KG1 (cell line): ENCODE measurements at places on chromosomes 4 and X.

DNA sequence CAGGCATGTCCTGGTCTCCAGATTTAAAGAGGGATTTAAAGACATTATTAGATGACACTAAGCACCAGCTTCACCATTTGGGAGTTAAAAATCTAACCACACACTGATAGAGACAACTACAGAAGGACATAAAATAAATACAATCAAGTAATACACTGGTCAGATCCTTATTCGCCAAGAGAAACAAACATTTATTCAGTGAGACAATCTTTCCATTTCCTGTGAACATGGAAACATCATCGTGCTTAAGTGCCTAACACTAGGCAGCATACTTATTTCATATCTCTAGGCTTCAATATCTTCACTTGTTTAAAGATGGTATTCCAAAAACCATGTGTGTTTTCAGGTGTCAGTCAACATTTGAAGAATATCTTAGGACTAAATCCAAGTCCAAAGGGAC lies 103.6 kb downstream of the AREG start:
- no peak for DNase-seq

DNA sequence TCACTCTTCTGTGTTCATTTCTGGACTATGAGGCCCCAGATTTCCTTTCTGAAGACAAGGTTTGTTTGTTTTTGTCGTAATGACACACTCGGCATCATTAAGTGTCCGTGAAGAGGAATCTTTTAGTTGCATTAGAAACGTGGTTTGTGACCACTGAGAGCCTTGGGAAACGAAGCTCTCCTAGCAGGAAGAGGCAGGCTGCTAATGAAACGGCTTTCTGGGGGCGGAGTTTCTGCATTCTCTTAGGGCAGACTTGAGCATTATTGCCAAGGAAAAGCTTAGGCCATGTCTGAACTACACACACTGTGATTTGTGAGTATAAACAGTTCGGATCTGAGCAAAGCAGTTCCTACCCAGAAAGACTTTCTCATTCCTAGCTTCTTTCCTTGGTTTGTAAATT lies 64.0 kb downstream of the SOX3 start:
- DNase-seq, result no peak

- no peak for DNase-seq
These were observed 1878.4 kb downstream of the ARAP2 start for GRCh38 chr4:34365946-34366345.

DNA sequence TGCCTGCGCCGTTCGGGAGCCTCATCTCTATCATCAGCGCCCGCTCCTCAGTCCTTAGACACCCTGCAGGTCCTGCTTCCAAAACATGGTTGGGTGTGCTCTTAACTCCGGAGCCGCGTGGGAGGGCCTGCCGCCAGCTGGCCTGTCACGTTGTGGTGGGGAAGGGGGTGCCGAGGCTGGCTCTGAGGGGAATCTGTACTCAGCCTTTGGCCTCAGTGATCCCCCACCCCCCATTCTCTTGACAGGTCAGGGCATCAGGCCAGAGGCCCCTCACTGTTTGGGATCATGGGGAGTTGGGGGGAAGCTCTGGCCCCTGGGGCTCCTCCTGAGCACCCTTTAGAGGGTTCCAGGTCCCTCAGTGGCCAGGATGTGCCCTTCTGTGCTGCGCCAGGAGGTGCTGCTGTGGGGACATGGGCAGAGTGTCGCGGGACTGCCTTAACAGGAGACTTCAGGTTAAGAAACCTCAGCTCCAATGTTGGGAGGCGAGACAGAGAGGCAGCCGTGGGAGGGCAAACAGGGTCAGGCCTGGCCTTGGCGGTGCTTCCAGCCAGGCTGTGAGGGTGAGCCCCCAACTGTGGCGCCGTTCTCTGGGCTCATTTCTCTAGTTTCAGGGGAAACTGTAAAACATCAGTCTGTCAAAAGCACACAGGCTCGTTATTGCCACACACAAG lies 33.5 kb downstream of the TRMT44 start:
- DNase-seq, result no peak

DNA sequence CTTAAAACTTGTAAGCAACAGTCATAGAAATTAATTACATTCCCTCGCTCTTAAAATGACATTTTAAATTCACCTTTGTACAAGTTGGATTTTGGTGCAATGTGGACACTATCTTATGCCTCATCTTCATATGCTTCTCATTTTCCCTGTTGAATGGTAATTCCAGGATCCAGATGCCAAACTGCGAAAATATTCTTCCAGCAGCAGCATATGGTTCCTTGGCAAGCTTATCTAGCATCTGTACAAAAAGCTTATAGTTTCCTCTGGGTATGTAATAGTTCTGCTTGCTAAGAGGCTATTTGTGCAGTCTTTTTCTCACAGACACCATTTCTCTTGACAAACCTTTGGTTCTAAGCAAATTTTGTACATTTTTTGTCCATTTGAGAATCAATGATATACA lies 2079.7 kb upstream of the AGA start:
- DNase-seq, result no peak

DNA sequence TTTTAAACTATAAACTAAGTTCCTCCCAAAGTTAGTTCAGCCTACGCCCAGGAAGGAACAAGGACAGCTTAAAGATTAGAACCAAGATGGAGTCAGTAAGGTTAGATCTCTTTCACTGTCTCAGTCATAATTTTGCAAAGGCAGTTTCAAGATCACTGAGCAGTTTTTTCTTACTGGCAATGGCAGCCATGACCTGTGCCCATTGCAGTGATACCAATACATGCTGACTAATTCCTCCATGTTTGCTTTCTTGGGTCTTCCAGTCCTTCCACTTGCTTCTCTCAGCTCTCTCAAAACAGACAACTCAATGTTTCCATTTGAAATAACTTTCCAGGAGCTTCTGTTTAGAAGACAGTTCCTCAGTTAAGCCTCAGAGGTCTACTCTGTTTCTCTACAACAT lies 79.5 kb downstream of the PCDH18 start:
- no peak for DNase-seq

- no peak for DNase-seq
These were observed 21.5 kb downstream of the RXFP1 start for GRCh38 chr4:158543191-158543590.

- no peak for DNase-seq
These were observed 436.2 kb downstream of the FAT4 start for GRCh38 chr4:125750828-125751466.

DNA sequence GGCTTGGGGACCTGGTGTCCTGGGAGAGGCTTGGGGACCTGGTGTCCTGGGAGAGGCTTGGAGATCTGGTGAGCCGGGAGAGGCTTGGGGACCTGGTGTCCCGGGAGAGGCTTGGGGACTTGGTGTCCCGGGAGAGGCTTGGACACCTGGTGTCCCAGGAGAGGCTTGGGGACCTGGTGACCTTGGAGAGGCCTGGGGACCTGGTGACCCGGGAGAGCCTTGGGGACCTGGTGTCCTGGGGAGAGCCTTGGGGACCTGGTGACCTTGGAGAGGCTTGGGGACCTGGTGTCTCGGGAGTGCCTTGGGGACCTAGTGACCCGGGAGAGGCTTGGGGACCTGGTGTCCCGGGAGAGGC lies 12.6 kb downstream of the SHOX start:
- DNase-seq, result no peak

GRCh38 chr4:2799971-2800690 lies 7.2 kb downstream of the SH3BP2 start:
- no peak for DNase-seq

- DNase-seq, result no peak
These were observed 17.4 kb downstream of the C4orf51 start for GRCh38 chr4:145697332-145697731.

- no peak for DNase-seq
These were observed 960.5 kb downstream of the CCSER1 start for GRCh38 chr4:91087743-91088142.

DNA sequence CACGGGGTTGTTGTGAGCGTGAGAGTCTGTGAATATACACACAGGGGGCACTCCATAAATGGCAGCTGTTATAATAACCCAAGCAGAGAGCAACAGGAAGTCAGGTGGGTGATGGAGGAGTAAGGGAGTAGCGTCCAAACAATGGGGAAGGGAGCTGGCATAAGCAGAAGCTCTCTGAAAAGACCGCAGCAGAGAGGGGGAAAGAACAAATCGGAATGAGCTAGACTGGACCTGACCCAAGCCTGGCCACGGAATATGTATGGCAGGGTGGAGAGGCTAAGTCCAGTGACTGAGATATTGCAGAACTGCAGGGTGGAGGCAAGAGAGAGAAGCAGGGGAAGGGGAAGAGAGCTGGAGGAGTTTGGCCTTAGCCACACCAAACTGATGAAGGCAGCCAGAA lies 6.5 kb upstream of the GJB1 start:
- DNase-seq, result no peak

DNA sequence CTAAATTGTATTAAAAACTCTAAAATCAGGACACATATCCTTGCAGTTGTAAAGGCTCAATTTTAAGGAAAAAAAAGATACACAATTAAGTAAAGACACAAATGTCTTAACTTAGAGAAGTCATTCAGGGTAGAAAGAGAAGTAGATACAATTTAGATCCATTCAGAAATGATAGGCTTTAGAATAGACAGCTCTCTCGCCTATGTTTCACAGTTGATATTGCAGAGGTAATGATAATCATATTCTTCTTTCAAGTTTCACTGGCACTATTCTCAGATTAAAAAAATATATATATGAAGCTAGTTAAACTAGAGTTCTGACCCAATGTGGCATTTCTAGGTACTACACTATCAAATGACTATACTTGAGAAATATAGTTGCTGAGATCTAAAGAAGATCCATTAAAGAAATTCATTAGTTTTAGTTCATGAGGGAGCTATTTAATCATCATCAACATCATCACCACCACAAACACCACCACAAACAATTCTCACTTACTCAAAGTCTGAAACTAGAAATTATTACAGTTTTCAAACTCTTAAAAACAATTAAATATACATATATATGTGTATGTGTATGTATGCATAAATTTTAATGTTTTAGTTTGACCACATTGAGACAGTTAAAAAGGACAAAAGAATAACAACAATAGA lies 93.1 kb downstream of the ANTXR2 start:
- no peak for DNase-seq

GRCh38 chrX:134803551-134804183 lies 145.4 kb upstream of the PLAC1 start:
- no peak for DNase-seq

DNA sequence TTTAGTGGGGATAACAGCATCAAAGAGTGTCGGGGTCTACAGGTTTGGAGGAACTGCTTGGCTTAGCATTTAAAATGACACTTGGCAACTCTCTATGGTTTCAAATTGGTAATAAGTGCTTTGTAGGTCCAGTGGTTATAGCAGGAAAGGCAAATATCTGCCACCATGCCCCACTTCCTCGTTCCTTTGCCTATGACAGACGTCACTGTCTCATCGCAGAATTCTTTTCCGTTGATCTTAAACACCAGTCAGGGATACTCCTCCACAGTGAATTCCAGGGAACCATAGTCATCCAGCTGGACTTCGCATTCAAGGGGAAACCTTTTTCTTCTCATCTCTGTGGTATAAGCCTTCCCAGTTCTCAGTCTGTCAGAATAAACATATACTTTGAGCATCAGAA lies 319.1 kb downstream of the GPAT3 start:
- DNase-seq, result no peak

DNA sequence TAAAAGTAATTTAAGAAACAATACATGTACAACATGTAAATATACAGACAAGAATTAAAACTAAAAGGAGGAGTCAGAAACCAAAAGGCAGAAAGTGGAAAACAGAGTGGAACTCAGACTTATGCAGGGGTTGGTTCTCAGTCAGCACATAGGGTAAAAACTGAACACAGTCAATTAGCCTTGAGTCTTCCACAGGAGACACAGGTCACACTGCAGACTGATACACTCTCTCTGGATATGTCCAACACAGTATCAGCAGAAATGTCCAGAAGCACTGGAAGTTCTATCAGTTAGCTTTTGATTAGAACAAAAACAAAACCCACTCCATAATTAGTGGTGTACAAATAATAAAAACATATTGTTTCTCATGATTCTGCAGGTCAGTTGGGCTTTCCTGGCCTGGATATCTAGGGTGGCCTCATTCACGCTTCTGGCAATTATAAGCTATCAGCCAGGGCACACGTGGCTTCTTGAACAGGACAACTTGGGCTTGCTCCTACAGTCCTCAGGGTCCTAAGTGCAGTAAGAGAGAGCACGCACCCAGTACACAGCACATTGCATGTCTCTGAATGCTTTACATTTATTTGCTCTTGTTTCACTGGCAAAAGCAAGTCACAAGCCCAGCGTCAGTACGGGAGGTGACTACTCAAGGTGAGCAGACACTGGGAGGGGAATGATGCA lies 21.6 kb downstream of the TEC start:
- DNase-seq, result no peak

- no peak for DNase-seq
These were observed 27.0 kb upstream of the SLC7A11 start for GRCh38 chr4:138269175-138269574.

GRCh38 chr4:1085404-1085799 lies 28.0 kb downstream of the RNF212 start:
- no peak for DNase-seq

DNA sequence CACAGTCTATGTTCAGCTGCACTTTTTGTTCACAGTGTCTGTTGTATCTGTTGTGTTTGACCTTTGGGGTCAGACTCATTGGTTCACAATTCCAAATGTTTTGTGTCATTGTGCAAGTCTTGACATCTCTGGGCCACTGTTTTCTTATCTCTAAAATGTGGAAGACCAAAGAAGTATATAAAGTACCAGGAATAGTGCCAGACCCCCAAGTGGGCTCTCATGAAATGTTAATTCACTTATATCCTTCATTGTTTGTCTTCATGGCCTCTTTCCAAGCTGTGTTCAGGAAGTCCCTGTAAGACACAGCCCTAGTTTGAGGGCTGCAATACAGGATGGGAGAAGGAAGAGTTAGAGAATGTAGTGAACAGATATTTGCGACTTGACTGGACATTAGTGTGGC lies 468.3 kb upstream of the BOD1L1 start:
- no peak for DNase-seq

- DNase-seq, result peak; percentile 69
These were observed at the start of gene GUF1 for GRCh38 chr4:44678094-44679041. TSS of gene GUF1 (plus strand) at chr4:44678420. CDS start at chr4:44678623, 203 bp downstream.

DNA sequence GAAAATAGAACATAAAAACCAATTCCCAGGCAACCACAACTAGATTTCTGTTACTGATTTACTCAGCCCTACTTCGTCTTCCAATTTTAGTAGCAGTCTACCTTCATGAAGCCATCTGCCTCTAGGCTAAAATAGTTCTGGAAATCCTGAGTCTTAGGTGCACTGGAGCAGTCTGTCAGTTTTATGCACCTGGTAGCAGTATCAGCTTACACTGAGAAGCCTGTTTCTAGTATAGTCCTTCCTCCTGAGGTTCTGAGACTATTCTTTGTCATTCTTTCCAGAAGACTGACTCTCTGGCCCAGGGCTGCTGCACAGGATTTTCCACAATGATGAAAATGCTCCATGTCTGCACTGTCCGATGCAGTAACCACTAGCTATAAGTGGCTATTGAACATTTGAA lies 16.9 kb upstream of the HPRT1 start:
- DNase-seq, result no peak

DNA sequence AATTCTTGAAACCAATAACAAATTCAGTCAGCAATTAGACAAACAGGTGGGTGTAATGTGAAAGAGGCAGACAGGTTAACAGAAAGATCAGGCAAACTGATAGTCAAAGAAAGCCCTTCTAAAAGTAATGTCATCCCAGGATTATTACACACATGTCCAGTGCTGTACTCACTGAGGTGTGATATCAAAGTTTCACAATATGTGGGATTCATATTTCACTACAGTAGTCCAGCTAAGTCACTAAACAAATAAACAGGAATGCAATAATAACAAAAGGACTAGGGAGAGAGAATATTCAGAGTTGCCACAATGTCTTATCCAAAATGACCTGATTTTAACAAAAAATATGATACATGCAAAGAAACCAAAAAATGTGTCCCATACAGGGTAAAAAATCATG lies 787.5 kb downstream of the FSTL5 start:
- DNase-seq, result no peak
